CMK (cell line): ENCODE measurements at places on chromosomes 7 and 10.

DNA sequence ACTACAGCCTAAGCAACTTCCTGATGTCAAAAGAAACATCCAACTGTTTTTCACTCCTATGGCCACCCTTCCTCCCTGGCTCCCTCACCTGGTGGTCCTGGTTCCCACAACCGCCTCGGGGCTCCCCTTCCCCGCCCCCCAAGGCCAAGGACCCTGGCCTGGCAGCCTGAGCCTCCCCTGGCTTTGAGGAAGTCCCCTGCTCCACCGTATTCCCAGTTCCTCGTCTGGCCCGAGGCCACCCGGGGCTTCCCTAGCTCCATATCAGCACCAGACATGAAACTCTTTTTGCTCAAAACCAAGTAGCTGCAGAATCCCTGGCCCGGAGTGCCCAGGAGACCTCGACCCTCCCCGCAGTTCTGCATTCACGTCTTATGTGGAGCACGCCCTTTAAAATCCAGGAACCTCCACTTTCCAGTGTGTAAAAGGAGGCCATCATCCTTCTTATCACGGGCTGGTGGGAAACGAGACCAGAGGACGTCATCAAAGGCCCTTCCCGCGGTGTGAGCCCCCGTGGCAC, 82.9 kb downstream of the PRKAG2 start:
- DNase-seq: no peak

DNA sequence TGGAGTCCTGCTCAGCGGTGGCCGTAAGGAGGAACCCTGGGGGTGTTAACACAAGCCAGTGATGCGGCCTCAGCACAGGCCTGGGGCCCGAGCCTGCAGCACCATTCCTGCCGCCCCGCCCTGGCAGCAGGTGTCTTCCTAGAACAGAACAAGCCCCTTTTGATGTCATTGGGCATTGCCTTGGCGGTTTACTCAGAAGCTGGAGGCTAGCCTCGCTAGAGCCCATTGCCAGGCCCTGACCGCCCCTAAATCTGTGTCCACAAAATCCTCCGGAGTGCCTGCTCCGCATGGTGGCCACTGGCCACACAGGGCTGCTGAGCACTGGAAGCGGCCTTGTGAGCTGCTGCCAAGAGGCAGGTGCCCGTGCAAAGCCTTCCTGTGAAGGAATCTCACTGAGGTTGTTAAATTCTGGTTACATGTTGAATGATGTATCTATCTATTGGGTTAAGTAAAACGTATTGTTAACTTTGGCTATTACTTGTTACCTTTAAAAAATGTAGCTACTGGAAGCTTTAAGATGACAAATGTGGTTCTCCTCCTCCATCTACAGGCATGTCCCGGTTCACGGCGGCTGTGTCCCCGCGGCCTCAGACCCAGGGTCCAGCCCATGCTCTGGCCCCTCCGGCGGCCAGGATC, 1.2 kb upstream of the INPP5A start:
- no peak for DNase-seq

- DNase-seq: peak; percentile 52
Observed at GRCh38 chr7:30727061-30727945, 24.6 kb upstream of the INMT start.

GRCh38 chr7:77747178-77747577, 50.9 kb downstream of the RSBN1L start:
- DNase-seq: no peak

GRCh38 chr10:4708123-4708759, 117.8 kb upstream of the AKR1E2 start:
- peak; percentile 3 for DNase-seq

- DNase-seq: no peak
Observed at GRCh38 chr10:36574207-36574606, 551.2 kb upstream of the ANKRD30A start.

- no peak for DNase-seq
Observed at GRCh38 chr10:31419394-31420063, 100.5 kb downstream of the ZEB1 start.

DNA sequence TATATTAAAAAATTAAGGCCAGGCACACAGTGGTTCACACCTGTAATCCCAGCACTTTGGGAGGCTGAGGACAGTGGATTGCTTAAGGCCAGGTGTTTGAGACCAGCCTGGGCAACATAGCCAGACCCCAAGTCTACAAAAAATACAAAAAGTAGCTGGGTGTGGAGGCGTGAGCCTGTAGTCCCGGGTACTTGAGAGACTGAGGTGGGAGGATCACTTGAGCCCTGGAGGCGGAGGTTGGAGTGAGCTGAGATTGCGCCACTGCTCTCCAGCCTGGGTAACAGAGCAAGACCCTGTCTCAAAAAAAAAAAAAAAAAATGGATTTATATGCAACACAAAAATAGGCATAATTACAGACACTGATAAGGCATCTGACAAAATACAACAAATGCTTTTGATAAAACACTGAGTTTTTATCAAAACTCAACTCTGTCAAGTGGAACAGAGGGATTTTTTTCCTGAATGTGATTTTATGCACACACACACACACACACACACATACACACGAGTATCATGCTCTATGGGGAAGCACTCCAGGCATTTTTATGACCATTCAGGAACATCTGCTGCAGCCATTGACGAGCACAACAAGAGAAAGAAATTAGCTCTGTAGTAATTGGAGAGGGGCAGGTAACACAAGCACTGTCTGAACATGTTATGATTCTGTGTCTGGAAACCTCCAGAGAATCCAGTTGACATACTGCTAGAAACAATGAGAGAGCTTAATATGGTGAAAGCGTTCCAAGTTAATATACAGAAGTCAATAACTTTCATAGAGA, 193.1 kb downstream of the WDR37 start:
- DNase-seq: no peak

- no peak for DNase-seq
Observed at GRCh38 chr10:78318305-78318704, 284.6 kb downstream of the RPS24 start.

- DNase-seq: no peak
Observed at GRCh38 chr10:97157578-97158095, 28.1 kb downstream of the SLIT1 start.

GRCh38 chr7:138842111-138842510, 44.1 kb upstream of the ATP6V0A4 start:
- DNase-seq: no peak

DNA sequence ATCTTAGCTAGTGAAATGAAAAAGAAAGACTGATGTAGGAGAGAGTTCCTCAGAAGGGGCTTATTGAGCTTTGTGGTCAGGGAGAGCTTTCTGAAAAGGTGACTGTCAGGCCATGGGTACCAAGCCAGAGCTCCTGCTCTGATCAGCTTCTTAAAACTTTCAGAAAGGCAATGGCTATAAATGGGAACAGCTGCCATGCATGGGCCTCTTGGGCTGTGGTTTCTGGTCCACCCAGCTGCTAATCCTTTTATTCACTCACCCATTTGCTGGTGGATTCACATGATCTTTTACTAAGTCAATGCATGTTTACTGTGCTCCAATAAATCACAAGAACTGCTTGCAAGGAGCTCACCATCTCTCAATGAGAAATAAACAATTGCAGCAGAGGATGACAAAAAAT, 60.1 kb upstream of the ZPBP start:
- no peak for DNase-seq

GRCh38 chr10:20908391-20908790, 11.3 kb upstream of the NEBL start:
- DNase-seq: no peak

- no peak for DNase-seq
Observed at GRCh38 chr10:7491949-7492659, 81.3 kb upstream of the SFMBT2 start.

DNA sequence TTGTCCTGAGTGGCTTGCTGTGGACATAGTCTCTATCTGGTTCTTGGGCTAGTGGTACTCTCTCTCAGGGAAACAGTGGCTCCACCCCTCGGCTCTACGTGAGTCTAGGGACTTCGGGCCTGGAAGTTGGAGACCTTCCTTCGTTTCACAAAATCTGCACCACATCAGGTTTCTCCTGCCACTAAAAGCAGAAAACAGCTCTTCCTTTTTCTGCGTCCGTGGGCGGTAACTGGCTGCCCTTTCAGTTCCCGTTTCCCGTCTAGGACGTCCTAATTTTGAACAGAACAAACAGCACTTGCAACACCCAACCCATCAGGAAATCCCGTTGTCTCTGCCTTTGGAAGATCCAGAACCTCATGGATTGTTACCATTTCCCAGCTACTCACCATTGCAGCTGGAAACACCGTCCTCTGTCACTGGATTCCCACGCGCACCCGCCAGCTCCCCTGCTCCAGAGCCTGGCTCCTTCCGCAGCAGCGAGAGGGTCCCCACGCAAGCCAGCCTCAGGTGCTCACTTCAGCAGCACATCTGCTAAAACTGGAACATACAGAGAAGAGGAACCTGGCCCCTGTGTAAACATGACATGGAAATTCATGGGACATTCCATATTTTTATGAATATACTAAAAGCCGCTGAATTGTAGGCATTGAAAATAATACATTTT, 311.4 kb upstream of the AKR1E2 start:
- DNase-seq: no peak

- no peak for DNase-seq
Observed at GRCh38 chr10:77575271-77576006, 62.2 kb downstream of the KCNMA1 start.

GRCh38 chr10:71542478-71542877, 145.8 kb downstream of the CDH23 start:
- DNase-seq: no peak

DNA sequence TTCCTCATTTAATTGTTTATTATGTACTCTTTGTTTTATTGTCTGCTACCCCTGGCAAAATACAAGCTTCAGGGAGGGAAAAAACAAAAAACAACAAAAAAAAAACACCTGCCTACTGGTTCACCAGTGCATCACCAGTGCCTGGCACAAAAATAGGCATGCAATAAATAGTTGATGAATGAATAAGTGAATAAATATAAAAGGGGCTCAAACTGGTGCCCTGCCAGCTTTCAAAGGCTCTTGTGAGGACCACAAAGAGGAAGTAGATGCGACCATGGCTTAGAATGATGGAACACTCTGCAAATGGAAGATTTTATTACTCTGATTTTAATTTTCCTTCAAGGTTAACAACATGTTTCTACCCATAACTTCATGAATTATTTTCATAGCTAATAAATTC, 213.0 kb upstream of the INHBA start:
- no peak for DNase-seq
